ENCODE measurements at places on chromosomes 11 and 22.

- DNase-seq = no peak
These were observed 34.5 kb upstream of the RAPSN start for GRCh38 chr11:47483457-47483856.

DNA sequence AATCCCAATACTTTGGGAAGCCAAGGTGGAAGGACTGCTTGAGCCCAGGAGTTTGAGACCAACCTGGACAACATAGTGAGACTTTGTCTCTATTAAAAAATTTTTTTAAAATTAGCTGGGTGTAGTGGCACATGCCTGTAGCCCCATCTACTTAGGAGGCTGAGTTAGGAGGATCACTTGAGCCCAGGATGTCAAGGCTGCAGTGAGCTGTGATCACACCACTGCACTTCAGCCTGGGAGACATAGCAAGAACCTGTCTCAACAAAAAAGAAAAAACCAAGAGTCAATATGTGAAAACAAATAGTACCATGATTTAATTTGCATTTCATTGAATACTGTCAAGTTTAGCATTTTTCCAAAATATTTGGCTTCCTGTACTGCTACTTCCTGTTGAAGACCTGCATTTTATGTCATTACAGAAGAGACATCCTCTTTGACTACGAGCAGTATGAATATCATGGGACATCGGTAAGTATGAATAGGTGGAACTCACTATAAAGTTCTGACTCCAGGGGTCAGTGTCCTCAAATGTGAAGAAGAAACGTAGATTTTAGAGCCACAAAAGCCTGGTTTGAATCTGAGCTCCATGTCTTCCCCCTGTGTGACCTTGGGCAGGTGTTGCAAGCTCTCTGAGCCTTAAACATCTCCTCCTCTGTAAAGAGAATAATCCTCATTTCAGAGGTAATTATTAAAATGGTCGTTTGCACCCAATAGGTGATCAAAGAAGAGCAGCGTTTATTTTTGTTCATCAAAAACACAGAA, 16.0 kb downstream of the CDC45 start:
- no peak for DNase-seq

- DNase-seq = no peak
These were observed 1.1 kb downstream of the SLC43A3 start for GRCh38 chr11:57425565-57426438.

- no peak for DNase-seq
These were observed 42.6 kb downstream of the NEU3 start for GRCh38 chr11:75031224-75031753.

GRCh38 chr11:72234920-72235319, 9.1 kb downstream of the PHOX2A start:
- DNase-seq = no peak

DNA sequence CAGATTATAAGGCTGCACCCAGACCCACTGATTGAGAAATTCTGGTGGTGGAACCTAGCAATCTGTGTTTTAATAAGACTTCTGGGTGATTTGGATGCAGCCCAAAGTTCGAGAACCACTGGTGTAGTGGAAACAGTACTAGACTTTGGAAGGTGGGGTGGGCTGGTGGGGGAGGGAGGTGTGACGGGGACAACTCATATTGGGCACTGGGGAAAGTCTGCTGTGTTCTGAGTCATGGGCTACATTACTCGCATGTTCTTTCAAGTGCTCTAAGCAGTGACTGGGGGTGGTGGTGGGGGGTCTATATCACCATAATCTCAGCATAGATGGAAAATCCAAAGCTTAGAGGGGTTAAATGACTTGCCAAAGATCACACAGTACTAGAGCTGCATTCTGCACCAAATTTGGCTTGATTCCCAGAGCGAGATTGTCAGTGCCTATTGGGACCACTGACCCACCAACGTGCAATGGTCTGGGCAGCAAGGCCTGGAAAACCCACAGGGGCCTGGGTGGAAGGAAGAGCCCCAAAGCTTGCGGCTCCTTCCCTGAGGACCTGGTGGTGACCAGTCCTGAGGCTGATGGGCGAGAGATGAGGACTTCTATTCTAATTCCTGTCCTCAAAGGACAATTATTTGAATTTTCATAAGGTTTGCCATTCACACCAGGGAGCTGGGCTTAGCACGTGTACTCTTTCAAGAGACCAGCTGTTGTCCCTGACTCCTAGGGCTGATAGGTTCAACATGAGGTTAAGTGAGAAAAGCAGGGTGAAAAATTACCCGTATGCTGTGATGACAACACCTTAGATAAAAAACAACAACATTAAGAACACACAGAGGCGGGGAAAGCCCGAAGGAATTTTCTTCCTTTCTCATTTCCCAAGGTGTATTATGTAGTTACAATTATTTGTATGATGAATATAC, 77.5 kb upstream of the NARS2 start:
- DNase-seq = no peak

- DNase-seq = no peak
These were observed 56.2 kb downstream of the OTOG start for GRCh38 chr11:17603056-17603825.

DNA sequence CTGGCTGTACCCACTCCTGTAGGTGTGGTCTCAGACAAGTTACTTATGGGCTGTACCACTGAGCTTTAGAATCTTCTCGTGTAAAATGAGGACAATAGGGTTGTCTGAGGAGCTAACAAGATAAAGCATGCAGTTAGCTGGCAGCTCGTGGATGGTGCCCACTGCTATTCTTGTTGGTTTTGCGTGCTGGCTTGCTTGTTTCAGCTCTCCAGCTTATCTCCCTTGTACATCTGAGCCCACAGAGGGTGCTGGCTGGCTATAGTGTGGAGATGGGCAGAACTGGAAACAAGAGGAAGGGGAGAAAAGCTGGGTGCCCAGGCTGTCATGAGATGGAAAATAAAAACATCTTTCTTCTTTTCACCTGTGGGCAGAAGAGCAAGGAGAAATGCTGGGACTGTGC, 46.5 kb upstream of the GALNT18 start:
- no peak for DNase-seq

DNA sequence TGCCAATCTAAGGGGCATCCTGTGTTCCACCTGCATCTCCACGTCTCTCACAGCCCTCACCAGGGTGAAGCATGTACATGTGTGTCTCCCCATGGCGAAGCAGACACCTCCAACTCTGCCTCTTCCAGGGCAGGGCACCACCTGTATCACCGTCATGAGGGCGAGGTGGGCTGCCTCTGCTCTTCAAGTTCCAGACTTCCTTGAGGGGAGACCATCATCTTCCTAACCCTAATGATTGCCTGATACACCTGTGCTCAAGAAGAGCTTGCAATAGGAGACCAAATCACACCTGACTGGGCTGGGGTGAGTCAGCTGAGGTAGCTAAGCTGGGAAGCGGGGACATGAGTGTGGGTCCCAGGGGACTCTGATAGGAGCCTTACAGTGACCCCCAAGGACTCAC, 43.7 kb downstream of the GAB4 start:
- DNase-seq = no peak

DNA sequence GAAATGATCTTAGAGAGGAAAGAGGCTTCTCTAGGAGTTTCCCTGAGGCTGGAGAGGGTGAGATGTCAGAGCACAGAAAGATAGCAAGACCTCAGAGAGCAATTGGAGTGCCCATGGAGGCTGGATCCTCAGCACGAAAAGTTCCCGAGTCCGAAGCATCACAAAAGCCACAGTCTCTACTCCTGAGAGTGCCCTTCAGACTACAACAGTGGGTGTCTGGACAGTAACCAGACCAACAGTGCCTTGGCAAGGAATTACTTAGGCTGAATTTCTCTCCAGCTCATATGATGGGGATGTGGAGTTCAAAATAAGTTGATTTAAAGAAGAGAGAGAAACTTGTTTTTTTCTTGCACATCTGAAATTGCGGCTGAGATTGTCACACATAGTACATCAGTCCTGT, 31.9 kb upstream of the PSMA1 start:
- DNase-seq = no peak

GRCh38 chr11:126588630-126589491, 233.4 kb downstream of the ST3GAL4 start:
- no peak for DNase-seq

GRCh38 chr11:122368796-122369195, 252.8 kb upstream of the BLID start:
- no peak for DNase-seq

- DNase-seq = no peak
These were observed 200.1 kb upstream of the POU2AF2 start for GRCh38 chr11:111045407-111045803.

GRCh38 chr11:123183391-123184099, 11.5 kb downstream of the CLMP start:
- DNase-seq = no peak

- DNase-seq = no peak
These were observed 8.7 kb downstream of the UBASH3B start for GRCh38 chr11:122664188-122664587.

DNA sequence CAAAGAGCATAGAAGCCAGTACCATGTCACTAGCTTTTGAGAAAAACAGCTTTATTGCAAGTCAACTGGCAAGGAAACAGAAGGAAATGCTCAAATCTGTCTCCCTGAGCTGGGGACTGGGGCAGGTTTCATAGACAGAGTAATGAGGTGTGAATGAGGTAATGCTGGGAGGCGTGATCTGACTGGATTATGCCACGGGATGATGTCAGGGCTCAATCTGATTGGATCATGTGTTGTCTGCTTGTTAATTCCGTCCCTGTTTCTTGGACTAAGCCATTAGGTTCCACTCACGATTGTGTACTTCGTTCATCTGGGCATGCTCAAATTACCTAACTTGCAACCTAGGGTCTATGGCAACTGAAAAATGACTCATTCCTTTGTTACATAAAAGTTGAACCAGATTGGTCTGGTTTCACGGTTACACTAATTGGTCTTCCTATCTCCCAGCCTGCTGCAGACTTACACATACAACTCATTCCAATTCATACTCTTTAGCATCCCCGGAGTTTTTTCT, 20.2 kb upstream of the OR10A5 start:
- no peak for DNase-seq

- DNase-seq = no peak
These were observed 224.5 kb downstream of the ADAMTS15 start for GRCh38 chr11:130672911-130673310.

- DNase-seq = no peak
These were observed 191.3 kb downstream of the KIF18A start for GRCh38 chr11:27916541-27917100.

Measured in WTC11 (cell line).